Activated CD4-positive, alpha-beta T cell treated with anti-CD3 and anti-CD28 coated beads, Interleukin-2, amount 10 ng/mL, durations not matched to agents 7 days and 5 days (primary cell): ENCODE measurements at places on chromosomes 5 and 9.

DNA sequence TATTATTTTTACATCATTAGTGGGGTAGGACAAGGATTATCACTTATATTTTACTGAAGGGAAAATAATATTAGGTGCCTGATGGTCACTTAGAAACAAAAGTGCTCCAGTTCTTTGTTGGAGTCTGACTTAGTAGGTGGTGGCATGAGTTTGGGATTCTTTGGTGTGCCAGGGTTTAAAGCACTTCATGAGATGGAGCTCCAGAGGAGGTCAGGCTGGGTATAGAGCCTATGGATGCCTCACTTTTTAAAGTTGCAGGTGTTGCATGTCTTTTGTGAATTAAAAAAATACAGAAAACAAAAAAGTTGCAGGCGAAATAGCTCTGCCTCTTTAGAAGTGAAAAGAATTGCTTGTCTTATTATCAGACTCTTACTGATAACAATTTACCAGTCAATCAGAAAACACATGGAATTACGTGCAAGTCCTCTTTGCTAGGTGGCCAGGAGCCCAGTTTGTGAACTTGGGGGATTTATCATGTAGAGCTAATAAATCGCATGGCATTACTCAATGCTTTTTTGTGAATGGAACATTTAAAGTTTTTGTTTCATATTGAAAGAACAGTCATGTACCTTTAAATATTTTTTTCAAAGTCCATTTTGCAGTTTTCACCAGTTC lies 1.6 kb downstream of the ITK start:
- no peak for DNase-seq
- H3K36me3 ChIP-seq, result peaks cover 70% of the 10 kb centered on the region
- H3K27me3 ChIP-seq, result no peaks in the 10 kb centered on the region

DNA sequence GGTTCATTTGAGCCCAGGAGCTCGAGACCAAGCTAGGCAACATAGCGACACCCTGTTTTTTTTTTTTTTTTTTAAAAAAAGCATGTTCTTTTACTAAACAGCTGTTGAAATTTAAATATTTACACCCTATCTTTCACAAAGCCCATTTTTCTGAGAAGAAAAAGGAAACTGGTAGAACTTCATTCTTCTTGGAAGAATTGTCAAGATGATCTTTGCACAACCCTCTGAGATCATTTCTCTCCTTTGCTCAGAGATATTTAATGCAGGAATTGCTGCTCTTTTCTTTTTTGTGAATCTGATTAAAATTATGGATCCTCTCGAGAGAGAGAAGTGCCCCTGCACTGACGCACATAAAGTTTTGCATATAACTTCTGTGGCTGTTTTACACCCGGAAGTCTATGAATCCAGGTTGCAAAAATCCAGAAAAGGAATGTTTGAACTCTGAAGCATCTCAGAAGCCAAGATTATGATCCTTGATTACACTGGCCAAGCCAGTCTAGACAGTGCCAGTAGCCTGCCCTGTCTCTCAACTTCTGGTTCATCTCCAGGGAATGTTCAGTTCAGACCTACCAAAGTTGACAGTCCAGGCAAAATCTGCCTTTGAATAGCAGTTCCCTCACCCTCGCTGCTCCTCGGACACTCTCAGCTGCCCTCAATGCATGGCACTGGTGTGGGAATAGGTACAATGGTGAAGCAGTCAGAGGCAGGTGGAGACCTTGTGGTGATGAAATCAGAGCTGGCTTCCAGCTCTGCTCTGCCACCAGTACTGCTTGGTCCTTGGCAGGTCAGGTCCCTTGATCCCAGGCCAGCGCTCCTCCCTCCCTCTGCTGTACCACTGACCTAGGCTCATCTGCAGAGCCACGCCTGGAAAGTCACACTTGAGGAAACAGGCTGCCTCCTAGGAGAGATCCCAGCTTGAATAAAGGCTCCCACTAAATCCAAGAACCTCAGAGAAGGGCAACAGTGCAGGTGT lies 13.3 kb upstream of the SLC31A2 start:
- H3K27me3 ChIP-seq, result peaks cover 15% of the 10 kb centered on the region
- H3K4me1 ChIP-seq, result no peaks in the 10 kb centered on the region
- no peaks in the 10 kb centered on the region for H3K36me3 ChIP-seq

GRCh38 chr9:30127371-30127770 lies 2257.1 kb upstream of the ACO1 start:
- H3K4me1 ChIP-seq, result no peaks in the 10 kb centered on the region
- DNase-seq, result no peak
- H3K27me3 ChIP-seq, result no peaks in the 10 kb centered on the region
- no peaks in the 10 kb centered on the region for H3K36me3 ChIP-seq

DNA sequence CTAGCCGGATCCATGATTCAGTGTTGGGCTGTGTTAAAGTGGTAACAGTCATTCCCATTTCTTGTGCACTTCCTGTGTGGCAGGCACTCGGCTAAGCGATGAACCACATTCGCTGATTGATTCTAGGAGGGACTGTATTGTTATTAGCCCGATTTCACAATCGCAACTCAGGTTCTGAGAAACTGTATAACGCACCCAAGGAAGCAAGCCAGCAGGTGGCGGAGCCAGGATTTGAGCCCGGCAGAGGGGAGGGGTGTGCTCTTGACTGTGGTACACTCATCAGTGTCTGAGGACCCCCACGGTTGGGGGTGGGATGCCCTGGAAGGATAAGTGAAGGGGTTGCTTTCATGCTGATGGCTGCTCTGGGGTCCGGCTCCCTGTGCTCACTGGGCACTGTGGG lies 34.7 kb downstream of the LRSAM1 start:
- H3K36me3 ChIP-seq, result no peaks in the 10 kb centered on the region
- H3K4me3 ChIP-seq, result no peak overlapping the region
- DNase-seq, result no peak
- no peaks in the 10 kb centered on the region for H3K27me3 ChIP-seq

GRCh38 chr5:133259199-133259997 lies 207.6 kb downstream of the HSPA4 start:
- H3K27ac ChIP-seq, result peak overlapping the region; percentile 73
- DNase-seq, result peak; percentile 28
- H3K4me1 ChIP-seq, result peaks cover 19% of the 10 kb centered on the region
- no peak overlapping the region for H3K4me3 ChIP-seq

DNA sequence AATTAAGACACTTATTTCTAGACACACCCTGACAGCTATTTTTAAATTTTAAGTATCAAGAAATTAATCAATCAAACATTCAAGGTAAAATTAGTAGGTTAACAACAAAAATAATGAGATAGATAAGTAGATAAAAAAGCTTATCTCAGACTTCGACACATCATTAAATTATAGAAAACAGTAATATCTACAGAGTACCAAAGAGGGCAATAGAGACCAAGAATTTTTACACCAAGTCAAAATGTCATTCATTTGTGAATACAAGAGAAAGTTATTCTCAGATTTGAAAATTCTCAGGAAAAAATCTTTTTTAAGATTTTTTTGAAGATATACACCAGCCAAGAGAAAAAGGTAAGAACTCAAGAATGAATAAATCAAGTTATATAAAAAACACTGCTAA lies 445.6 kb downstream of the ACTL7B start:
- no peaks in the 10 kb centered on the region for H3K36me3 ChIP-seq
- no peak for DNase-seq
- no peak overlapping the region for H3K4me3 ChIP-seq
- no peaks in the 10 kb centered on the region for H3K4me1 ChIP-seq

DNA sequence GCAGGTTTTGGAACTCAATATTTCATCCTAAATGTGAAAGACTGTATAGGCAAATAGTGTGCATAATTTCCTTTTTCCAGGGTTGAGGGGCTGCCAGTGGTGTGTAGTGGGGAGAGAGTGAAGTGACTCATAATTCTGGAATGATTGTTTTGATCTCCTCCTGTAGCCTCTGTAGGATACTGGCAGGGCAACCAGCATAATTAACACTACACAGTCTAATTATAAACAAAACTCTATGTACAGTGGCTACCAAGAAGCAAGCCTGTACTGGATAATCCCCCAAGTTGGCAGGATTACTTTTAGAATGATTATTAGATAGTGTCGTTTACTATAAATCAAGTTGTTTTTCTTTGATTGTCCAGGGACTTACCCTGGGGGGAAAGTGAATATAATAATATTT lies 32.2 kb downstream of the LNPEP start:
- no peak overlapping the region for H3K27ac ChIP-seq
- no peak for DNase-seq

GRCh38 chr5:91850031-91850430 lies 466.9 kb upstream of the ARRDC3 start:
- no peak for DNase-seq
- no peak overlapping the region for H3K4me3 ChIP-seq
- H3K27ac ChIP-seq, result no peak overlapping the region
- no peaks in the 10 kb centered on the region for H3K27me3 ChIP-seq

DNA sequence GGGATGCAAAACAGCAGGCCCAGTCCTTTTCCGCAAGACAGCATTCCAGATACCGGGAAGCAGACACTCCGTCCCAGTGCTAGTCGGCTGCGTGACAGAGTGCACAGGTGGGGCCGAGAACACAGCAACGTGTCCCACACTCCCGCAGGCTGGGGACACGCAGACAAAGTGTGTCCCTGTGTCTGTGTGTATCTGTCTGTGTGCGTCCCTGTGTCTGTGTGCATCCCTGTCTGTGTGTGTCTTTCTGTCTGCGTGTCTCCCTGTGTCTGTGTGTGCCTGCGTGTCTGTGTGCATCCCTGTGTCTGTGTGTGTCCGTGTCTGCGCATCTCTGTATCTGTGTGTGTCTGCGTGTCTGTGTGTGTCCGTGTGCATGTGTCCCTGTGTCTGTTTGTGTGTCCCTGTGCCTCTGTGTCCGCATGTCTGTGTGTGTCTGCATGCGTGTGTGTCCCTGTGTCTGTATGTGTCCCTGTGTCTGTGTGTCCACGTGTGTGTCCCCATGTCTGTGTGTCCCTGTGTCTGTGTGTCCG lies 137.0 kb downstream of the MRPL36 start:
- H3K36me3 ChIP-seq, result no peaks in the 10 kb centered on the region
- H3K27me3 ChIP-seq, result peaks cover 32% of the 10 kb centered on the region
- H3K4me1 ChIP-seq, result peaks cover 2% of the 10 kb centered on the region
- H3K4me3 ChIP-seq, result no peak overlapping the region
- no peak for DNase-seq

DNA sequence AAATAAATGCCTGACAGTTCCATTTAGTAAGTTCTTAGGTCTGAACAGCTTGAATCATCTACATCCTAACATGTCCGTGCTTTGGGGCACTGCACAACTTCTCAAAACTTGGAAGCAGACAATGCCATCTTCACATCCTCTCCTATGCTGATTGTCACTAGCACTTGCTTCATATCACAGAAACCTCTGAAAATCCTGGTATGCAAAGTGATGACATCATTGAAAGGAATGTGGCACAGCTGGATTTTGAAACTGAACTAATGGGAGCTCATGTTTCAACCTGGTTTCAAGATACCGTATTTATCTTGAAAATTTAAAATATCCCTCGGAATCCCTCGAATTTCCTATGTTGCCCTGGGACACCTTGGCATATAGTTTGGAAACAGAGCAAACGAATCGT lies 490.2 kb upstream of the DAP start:
- H3K36me3 ChIP-seq, result no peaks in the 10 kb centered on the region
- H3K4me1 ChIP-seq, result no peaks in the 10 kb centered on the region
- H3K4me3 ChIP-seq, result no peak overlapping the region
- no peak overlapping the region for H3K27ac ChIP-seq
- DNase-seq, result no peak
- H3K27me3 ChIP-seq, result no peaks in the 10 kb centered on the region

- H3K36me3 ChIP-seq, result no peaks in the 10 kb centered on the region
- H3K4me1 ChIP-seq, result no peaks in the 10 kb centered on the region
- H3K27me3 ChIP-seq, result no peaks in the 10 kb centered on the region
- DNase-seq, result no peak
- H3K4me3 ChIP-seq, result no peak overlapping the region
Observed at GRCh38 chr5:116733991-116734975, 159.7 kb upstream of the SEMA6A start.

GRCh38 chr5:55618318-55618717 lies 83.6 kb upstream of the PLPP1 start:
- H3K4me1 ChIP-seq, result no peaks in the 10 kb centered on the region
- H3K27ac ChIP-seq, result no peak overlapping the region
- no peaks in the 10 kb centered on the region for H3K36me3 ChIP-seq
- no peak overlapping the region for H3K4me3 ChIP-seq
- H3K27me3 ChIP-seq, result no peaks in the 10 kb centered on the region

- H3K27me3 ChIP-seq, result peaks cover 39% of the 10 kb centered on the region
- no peak overlapping the region for H3K27ac ChIP-seq
- no peak overlapping the region for H3K4me3 ChIP-seq
- no peaks in the 10 kb centered on the region for H3K4me1 ChIP-seq
- no peaks in the 10 kb centered on the region for H3K36me3 ChIP-seq
Observed at GRCh38 chr5:170480260-170480659, 23.6 kb upstream of the KCNIP1 start.

DNA sequence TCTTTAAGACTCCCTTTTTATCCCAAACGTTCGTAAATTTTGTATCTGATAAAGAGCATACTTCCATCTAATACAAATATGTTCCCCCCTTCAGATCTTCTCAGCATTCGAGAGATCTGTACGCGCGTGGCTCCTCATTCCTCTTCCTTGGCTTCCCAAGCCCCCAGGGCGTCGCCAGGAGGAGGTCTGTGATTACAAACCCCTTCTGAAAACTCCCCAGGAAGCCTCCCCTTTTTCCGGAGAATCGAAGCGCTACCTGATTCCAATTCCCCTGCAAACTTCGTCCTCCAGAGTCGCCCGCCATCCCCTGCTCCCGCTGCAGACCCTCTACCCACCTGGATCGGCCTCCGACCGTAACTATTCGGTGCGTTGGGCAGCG lies 19.9 kb downstream of the CDKN2A start:
- H3K27me3 ChIP-seq, result peaks cover 92% of the 10 kb centered on the region
- H3K4me3 ChIP-seq, result peak overlapping the region; percentile 66
- peaks cover 23% of the 10 kb centered on the region for H3K4me1 ChIP-seq

GRCh38 chr5:1185038-1185627 lies 16.3 kb upstream of the SLC6A19 start:
- H3K27ac ChIP-seq, result no peak overlapping the region
- no peak for DNase-seq
- H3K4me3 ChIP-seq, result no peak overlapping the region
- H3K36me3 ChIP-seq, result no peaks in the 10 kb centered on the region

DNA sequence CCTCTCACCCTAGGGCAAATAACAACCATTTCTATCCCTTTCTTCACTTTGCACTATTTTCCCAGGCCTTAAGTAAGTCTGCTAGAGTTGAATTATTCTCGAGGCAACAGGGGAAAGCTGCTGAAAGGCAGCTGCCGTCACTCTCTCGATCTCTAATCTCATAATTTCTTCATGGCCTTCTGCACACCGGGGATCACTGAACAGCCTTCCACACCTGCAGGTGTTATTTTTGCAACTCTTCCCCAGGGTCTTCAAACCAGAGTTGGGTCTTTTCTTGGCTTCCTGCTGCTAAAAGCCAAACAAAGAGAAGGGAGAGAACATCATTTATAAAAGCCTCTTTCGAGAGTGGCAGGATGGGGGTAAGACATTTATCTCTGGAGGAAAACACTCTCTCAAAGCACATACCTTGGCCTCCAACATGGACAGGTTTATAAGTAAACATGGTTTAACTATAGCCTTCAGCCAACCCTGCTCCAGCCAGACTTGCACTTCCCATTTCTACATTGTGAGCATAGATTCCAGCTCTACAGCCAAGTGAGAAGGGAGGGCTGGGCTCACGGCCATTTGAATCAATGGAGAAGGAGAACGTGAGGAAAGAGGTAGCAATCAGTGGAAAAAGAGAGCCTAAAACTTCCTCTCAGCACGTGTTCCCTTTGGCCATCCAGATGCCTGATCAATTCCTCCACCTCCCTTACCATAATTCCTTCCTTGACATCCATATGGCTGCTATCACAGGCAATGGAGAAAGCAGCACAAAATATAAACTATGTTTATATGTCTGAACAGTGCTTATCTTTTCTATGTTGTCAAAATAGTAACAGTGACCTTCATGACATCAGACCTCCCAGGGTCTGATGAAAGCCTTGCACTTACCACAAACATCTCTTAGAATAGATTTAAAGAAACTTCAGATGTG lies 464.9 kb downstream of the TLE1 start:
- no peaks in the 10 kb centered on the region for H3K27me3 ChIP-seq
- no peak for DNase-seq
